GM10248 (cell line): ENCODE measurements at places on chromosomes 5 and 9.

DNA sequence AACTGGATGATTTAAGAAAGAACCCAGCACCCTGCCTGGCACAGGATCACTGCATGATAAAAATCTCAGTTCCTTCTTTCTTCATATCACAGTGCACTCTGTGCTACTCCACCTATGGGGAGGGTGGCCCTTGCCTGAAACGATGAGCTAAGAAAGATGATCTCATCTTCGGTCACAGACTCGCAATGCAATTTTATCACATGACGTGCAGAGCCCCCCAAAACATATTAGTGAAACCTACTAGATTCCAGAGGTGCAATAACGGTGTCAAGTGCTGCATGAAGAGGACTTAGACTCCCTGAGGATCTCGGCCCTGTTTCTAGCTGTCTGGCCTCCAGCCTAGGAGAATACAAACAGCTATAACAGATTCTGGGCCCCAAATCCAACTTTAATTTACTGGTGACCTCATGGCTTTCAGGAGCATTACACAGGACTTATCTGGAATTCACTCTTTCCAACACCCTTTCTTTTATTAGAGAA, 104.0 kb downstream of the EBF1 start:
- no peak for DNase-seq

DNA sequence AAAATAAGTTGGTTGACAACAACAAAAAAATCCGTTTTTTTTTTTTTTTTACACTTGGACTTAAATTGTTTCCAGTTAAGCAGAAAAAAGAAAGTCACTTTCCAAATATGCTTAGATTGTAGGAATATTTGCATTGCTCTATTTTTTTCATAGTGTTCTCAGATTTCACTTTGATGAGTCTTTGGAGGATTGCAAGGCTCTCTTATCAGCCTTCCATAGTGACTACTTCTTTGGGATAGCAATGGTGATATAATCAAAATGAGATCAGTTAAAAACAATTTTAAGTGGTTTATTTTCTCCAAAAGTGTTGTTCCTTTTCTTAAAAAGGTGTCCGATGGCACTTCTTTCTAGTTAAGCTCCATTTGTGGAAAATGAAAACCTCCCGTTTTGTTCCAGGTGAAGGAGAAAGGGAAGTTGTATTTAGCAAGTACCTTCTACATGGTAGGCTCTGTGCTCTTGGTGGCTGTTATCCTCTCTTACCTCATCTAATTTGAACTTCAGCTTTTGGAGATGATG, 3.9 kb downstream of the RASGRF2 start:
- no peak for DNase-seq

GRCh38 chr9:127680846-127681245, 25.9 kb upstream of the CFAP157 start:
- DNase-seq, result no peak

- no peak for DNase-seq
These were observed 657.1 kb upstream of the CDH10 start for GRCh38 chr5:25301836-25302235.

DNA sequence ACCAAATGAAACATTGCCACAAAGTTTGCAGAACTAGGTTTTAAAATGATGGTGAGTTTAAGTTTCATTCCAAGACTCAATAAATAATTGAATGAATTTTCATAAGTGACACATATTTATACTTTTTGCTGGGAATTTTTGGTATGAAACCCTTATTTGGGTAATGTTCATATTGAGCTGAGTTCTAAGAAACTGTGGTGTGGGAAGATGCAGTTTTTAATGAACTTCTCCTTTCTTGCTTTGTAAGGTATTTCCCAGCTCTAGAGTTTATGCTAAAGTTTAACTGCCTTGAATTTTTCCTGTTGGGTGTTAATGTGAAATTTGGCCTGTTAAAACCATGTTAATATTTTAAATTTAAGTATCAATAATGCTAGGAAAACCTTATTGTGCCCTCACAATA, 15.1 kb downstream of the RABGAP1 start:
- DNase-seq, result no peak

DNA sequence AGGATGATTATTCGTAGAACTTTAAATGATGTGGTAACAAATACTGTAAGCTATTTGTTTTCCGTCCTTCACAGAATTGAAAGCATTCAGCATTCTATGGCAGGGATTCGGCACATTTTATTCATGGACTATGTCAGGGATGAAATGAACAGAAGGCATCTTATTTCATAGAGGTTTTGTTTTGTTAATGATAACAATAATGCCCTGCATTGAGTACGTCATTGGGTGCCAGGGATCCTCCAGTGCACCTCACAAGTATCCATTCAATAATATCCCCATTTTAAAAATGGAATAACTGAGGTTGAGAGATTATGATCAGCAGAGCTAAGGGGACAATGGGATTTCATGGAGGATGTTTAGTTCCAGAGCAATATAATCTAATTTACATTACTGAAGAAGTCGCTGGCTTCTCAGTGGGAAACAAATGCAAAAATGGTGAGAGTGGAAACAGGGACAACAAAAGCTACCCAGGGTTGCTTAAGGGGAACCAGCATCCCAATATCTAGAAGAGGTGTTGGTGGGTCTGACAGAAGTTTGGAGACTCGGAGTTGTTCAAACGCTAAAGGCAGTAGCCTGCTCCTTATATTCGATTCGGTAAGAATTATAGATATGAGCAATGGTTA, 985.7 kb upstream of the WWC1 start:
- no peak for DNase-seq

DNA sequence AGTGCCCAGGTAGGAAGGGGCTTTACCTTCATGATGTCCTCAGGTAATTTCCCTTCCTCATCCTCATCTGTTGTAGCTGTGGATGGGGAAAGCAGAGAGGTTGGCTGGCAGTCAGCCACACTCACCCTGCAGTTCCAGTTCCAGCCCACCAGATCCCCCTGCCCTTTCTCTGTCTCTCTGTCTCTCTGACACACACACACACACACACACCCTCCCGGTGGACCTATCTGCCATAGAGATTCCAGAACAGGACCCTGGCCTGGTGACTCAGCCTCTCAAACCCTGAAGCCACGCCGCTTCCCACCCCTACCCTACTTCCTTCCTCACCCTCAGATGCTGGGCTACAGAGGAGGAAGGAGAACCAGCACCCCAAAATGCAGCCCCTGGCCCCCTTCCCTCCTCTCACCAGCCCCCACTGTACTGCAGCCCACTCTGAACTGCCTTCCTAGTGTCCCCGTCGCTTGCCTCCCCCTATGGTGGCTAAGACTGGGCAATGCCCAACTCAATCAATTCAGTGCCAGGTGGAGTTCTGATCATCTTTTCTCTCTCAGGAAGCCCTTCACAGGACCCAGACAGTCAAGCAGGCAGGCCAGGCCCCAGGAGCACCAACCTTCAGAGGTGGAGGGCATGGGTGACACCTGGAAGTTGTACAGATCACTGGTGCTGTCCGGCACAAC, 4.8 kb downstream of the IRF1 start:
- no peak for DNase-seq

DNA sequence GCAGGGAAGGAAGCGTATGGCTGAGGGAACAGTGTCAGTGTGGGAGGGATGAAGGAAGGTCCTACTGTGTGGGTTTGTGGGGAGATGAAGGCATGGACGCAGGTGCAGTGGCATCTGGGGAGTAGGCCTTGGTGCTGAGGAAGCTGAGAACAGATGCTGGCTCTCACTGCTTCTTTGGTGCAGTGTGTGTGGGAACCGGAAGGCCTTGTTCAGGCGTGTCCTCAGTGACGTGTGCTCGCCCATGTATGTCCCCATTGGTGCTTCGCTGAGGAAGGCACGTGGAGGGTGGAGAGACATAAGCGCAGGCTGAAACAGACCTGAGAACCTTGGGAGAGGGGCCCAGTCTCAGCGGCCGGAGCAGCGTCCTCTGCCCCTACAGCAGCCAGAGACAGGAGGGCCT, 18.7 kb downstream of the ADAMTS13 start:
- peak; percentile 85 for DNase-seq

DNA sequence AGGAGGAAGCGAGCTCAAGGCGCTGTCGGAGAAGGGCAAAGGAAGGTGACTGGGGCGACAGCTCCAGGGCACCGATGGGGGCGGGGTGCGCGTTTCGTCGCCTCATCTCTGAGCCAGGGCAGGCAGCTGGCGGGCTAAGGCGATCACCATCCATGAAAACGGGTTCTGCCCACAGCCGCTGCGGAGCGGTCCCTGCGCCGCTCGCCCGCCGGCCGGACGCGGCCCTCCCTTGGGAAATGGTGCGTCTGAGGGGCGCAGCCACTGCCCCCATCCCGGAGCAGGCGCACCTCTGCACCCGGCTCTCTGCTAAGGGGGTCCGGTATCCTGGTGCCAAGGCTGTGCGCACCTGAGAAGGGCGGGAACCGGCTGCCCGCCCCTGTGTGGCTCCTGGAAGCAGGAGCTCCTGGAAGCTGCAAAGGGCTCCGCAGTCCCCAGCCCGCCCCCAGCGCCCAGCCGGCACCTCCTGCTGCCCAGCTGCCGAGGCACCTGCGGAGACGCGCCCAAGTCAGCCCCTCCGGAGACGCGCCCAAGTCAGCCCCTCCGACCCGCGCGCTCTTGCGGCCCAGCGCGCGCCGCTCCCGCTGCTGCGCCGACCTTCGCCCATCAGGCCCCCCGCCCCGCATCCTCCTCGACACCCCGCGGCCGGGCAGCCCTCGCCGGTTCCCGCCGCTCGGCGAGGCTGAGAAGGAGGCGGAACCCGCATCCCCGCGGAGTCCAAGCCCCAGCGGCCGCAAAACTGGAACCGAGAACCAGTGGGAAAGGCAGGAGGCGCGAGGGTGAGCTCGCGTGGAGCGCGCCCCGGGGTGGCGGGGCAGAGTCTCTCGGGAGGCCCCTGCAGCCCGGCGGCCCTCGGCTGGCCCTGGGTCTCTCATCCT, 757 bp downstream of the ANKRD34B start:
- peak; percentile 29 for DNase-seq

DNA sequence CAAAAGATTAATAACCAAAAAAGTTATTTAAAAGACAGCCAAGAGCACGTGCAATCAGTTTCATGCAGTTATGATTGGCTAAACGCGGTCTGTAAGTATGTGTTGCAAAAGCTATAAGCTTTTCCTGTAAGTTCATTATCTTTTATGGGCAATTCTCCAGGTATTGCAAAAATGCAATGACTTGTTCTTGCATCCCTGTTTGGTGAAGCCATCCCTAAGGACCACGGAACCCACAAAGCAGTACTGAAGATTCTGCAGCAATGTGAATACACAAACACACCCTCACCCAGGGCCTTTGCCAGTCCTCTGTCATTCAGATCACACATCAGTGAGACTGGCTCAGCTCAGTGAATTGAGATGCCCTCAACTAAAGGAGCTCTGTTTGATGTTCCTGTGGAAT, 11.4 kb downstream of the GCNT4 start:
- no peak for DNase-seq

GRCh38 chr5:131787736-131788135, 9.1 kb downstream of the FNIP1 start:
- no peak for DNase-seq

GRCh38 chr5:131977212-131977604, 31.7 kb upstream of the MEIKIN start:
- DNase-seq, result no peak

- DNase-seq, result peak; percentile 51
These were observed 12.4 kb downstream of the CBY3 start for GRCh38 chr5:179668391-179668790.

- DNase-seq, result no peak
These were observed 330.5 kb downstream of the NPR3 start for GRCh38 chr5:33041586-33041985.

- no peak for DNase-seq
These were observed 3.5 kb upstream of the CNTFR start for GRCh38 chr9:34592895-34593601.

GRCh38 chr5:52466113-52466512, 321.6 kb upstream of the ITGA1 start:
- DNase-seq, result no peak

DNA sequence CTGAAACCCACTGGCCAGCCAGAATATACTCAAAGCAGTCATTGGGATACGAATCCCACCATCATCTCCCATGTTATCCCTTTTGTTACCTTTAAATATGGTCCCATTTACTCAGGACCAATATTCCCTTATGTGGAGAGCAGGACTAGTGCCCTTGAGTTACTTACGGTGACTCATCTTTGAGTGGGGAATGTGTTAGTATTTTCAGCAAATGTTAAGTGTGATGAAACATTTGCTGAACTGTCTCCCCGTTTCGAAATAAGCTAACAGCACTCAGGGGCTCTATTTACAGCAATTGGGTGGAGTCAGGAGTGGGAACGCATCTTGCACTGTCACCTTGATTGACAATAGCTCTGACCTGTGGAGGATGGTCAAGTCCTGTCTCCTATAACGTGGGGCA, 67.4 kb downstream of the CTSL start:
- DNase-seq, result no peak

DNA sequence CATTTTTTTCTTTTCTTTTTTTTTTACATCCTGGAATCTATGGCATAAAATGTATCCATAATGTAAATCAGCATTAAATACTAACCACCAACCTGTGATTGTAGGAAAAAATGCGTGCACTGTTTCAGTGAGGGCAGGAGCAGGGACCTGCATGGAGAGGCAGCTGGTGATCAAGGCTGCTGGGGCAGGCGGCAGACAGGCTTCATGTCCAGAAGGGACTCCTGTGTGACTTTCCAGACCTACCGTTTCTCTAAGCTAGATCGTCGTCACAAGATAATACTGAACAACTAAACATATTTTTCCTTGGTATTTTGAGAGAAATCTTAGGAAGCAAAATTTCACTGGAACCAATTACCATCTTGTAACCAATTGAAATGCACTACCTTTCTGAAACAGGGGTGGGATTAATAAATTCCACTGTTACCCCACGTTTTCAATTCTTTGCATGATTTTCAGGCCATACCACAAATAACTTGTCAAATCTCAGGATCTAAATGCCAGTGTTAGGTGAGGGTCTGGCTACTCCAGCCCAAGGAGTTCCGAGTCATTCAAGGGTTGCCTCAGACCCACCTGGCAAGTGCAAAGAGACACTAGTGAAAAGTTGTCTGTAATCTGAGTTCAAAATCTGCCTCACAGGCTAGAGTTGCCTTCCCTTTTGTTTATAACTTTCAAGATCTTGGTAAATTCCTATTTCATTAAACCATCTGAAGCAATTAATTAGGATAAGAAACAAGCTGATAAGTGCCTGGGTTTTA, 198.2 kb downstream of the SEMA5A start:
- no peak for DNase-seq

DNA sequence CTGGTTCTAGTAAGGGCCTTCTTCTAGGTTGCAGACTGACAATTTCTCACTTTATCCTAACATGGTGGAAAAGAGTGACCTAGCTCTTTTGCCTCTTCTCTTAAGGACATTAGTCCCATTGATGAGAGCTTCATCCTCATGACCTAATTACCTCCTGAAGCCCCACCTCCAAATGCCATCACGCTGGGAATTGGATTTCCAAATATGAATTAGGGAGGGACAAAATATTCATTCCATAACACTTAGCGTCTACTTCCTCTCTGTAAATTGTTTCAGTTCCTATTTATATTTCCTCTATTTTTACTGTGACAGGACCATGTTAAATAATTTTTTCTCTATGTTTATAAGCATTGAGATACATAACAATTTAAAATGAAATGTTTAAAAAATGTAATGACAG, 408.8 kb downstream of the CDH10 start:
- DNase-seq, result no peak
